Choroid plexus epithelial cell (primary cell): ENCODE measurements at places on chromosomes 5 and 9.
A peak's percentile ranks its signal among the peaks of the same experiment; 100 is the strongest.

- no peak for DNase-seq
Measured at GRCh38 chr9:98191671-98192502, 550 bp downstream of the CORO2A start.

GRCh38 chr5:149733129-149733900 lies 3.2 kb downstream of the PPARGC1B start:
- no peak for DNase-seq

- no peak for DNase-seq
Measured at GRCh38 chr9:134983074-134983473, 65.4 kb upstream of the FCN1 start.

DNA sequence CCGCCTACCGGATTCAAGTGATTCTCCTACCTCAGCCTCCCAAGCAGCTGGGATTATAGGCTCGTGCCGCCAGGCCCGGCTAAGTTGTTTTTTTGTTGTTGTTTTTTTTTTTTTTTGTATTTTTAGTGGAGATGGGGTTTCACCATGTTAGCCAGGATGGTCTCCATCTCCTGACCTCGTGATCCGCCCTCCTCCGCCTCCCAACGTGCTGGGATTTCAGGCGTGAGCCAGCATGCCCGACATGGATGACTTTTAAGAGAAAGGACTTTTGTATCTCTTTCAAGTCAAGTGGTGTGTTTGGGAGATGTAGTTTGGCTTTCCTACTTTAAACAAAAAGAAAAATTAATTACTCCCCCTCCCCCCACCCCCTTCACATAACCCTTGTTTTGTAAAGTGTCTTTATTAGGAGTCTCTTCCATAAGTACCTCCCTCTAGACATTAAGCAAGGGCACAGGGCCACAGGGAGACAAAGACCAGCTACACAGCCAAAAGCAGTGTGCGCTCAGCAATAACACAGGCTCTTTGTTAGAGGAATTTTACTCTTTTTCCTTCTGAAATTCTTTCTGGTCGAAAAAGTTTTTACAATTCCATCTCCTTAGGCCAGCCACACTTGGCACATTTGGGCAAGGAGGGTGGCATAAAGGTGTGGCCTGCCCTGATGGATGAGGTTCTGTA lies 31.2 kb downstream of the JAKMIP2 start:
- no peak for DNase-seq

GRCh38 chr5:153490118-153491037 lies at the start of gene GRIA1:
Gene GRIA1, plus strand, starts transcription at chr5:153490670.
- DNase-seq: peak; percentile 17

DNA sequence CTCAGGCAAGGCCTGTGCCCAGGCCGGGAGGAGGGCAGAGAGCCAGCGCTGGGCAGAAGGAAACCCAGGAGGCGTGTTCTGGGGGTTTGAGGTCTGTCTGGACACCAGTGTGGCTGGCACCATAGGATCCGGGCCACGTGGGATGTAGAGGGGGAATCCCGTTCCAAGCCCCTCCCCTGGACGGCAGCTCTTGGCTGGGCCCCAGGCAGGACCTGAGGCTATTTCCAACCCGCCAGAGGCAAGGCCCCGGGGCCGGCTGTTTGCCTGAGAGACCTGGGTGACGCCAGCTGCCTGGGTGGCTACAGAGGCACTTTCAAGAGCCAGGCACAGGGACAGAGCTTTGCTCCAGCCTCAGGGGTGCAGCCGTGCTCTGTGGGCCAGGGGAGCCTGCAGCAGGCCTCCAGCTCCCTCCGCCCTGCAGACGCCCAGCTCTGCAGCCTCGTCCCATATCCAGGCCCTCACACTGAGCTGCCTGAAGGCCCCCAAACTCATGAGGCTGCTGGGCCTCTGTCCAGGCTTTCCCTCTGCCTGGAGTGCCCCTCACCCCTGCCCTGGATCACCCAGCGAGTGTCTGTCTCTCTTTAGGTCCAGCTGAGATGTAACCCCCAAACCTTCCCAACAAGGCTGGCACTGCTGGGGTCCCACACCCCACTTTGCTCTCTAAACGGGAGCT lies 56.6 kb upstream of the EGFL7 start:
- DNase-seq: no peak

DNA sequence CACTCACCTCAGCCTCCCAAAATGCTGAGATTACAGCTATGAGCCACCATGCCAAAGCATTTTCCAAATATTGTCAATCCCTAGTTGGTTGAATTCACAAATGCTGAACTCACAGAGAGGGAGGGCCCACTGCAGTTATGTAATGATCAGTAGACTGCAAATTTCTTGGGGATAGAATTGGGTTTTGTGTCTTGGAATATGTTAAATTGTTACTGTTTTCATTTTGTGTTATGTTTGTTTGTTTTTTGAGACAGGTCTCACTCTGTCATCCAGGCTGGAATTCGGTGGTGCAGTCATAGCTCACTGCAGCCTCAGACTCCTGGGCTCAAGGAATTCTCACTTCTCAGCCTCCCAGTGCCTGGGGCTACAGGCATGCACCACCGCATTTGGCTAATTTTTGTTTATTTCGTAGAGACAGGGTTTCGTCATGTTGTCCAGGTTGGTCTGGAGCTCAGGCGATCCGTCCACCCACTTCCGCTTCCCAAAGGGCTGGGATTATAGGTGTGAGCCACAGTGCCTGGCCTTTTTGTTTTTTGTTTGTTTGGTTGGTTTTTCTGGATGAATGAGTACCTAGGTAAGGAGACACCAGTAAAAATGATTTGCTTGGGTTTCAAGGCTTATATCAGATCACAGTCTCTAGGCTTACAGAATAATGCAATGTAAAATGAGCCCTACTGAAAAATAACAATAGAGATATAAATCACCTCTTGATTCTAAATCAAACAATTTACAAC lies 31.5 kb upstream of the LMNB1 start:
- no peak for DNase-seq

DNA sequence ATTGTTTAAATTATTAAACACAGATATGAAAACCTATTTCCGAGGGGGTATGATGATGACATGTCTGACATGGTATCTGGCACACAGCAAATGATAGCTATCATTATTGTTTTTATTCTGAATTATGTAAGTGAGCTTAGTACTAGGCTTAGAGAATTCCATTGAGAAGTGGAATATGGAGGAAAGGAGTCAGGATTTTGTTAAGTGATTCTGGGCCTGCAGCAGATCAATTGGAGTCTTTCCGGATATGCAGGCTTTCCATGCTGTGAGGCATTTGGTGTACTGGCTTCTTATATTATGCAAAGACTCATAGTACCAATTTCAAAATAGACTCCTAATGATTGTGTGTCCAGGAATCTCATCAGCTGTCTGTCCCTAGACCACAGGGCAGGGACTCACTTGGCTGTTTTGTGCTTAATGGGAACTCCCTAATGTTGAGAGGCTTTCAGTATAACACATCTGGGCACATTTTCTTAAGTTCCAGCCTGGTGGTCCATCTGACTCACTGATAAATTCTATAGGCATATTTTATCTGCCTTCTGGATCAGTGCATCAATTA lies 180.0 kb upstream of the KLF9 start:
- peak; percentile 42 for DNase-seq

GRCh38 chr9:124262649-124262972 lies 4.9 kb downstream of the NEK6 start:
- DNase-seq: peak; percentile 55

GRCh38 chr9:108978205-108978604 lies 35.1 kb downstream of the CTNNAL1 start:
- no peak for DNase-seq

GRCh38 chr5:9151684-9152427 lies 394.0 kb downstream of the SEMA5A start:
- no peak for DNase-seq

DNA sequence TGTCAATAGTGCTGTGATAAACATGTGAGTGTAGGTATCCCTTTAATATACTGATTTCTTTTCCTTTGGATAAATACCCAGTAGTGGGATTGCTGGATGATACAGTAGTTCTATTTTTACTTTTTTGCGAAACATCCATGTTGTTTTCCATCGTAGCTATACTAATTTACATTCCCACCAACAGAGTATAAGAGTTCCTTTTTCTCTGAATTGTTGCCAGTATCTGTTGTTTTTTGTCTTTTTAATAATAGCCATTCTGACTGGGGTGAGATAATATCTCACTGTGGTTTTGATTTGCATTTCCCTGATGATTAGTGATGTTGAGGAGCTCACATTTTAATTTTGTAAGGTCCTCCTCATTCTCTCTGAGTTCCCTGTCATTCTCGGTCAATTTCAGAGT lies 71.1 kb upstream of the NFIL3 start:
- DNase-seq: no peak

DNA sequence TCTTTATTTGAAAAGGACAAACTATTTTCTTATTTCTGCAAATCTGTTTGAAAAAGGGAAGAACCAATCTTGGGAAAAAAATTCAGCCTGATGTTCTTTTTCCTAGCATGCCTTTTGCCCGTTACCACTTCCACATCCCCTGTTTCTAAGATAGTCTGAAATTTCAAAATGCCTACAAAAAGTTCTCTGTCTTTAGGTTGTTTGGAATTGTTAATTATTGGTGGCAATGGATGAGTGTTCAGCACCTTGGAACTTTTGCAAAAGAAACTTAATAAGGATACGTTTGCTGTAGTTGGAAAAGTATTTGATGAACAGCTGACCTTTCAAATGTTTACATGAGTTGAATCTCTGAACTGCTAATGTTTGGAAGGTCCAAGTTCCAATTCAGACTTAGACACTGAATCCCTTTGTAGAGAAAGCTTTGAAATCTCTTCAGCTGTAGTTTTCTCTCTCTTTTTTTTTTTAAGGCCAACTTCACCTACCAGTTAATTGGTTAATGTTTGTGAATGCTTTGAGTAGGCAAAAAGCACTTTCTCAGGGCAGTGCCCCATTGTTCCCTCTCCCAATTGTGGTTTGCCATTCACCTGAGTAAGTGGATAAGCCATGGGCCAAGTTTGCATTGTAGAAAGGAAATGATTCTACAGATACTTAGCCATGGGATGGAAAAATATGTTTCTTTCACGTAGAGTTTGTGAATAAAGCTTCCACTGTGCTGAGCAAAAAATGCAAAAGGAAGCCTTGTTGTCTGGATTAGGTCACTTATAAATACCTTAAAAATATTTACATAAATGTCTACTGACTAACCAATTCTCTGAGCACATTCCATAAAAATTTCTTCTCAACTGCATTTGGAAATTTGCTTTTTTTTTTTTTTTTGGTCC lies 156.4 kb upstream of the ELL2 start:
- DNase-seq: peak; percentile 30

DNA sequence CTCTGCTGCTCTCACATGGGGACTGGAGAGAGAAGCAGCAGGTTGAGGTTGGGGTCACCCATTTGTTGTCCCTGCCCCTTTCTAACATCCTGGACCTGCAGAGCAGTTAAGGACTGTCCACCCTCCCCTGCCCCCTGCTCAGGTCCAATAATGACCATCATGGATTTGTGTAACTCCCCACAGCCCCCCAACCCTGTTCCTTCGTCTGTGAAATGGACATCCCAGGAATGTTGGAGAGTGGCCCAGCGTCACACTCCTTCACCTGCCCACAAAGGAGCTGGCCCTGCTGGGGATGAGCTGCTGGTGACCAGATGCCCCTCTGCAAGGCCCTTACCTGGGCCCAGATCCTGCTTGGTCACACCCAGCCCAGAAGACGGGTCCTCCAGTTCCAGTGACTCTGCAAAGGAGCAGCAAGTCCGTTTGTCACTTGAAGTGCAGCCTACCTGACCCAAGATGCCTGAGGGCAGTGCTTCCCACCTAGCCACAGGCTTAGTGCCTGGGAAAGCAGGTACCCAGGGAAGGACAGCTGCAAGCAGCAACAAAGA lies 10.4 kb downstream of the CD74 start:
- no peak for DNase-seq

- DNase-seq: no peak
Measured at GRCh38 chr9:135604437-135605237, 34.7 kb downstream of the GLT6D1 start.

DNA sequence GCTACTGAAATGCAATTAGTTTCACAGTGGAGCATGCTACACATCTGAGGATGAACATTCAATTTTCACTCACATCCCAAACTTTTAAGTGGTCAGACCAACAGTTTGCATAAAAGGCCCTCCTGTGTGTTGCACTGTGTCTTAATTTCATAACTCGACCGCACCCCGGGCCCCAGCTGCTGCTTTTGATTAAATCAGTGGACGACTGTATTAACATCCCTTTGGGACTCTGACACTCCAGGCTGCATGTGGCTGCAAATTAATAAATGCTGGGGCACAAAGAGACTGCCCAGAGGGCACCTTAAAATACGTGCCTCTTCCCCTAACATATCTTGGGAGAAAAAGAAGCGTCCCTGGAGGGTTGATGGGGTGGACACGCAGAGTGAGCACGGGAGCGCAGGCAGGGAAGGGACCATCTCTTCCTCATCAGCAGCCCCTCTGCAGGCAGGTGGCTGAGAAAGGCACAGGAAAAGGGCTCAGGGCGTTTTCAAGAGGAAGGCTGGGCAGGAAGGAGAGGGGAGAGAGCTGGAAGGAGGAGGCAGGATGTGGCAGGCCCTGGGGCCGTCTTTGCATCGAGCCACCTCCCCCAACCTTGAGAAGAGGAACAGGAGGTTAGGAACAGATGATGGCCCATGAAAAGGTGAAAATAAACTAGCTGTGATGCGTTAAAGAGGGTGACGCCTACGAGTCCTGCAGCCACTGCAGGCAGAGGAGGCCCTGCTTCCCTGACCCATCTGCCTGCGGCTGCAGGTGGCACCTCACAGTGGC lies 18.6 kb downstream of the MED10 start:
- DNase-seq: no peak

- DNase-seq: no peak
Measured at GRCh38 chr9:77887662-77888061, 143.9 kb downstream of the GNAQ start.

DNA sequence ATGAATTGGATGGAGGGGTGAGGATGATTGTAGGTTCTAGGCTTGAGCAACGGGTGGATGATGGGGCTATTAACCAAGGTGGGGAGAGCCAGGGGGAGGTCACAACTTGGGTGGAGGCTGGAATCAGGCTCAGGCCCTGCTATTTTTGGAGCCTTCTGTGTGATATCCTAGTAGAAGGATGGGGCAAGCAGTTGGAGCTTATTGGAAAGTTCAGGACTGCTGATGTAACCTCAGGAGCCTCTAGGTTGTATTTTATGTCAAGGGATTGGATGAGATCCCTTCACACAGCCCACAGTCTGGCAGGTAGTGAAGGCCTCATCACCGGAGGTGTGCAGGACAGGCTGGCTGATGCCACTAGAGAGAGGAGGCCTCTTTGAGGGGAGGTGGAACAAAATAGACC lies 11.2 kb upstream of the RPS14 start:
- no peak for DNase-seq

- DNase-seq: no peak
Measured at GRCh38 chr9:133740911-133741310, 2.8 kb upstream of the SARDH start.
